Stimulated activated CD8-positive, alpha-beta memory T cell treated with anti-CD3 and anti-CD28 coated beads, Interleukin-4, amount 100 ng/mL, for 1 hour (primary cell): ENCODE measurements at places on chromosomes 5 and 9.

DNA sequence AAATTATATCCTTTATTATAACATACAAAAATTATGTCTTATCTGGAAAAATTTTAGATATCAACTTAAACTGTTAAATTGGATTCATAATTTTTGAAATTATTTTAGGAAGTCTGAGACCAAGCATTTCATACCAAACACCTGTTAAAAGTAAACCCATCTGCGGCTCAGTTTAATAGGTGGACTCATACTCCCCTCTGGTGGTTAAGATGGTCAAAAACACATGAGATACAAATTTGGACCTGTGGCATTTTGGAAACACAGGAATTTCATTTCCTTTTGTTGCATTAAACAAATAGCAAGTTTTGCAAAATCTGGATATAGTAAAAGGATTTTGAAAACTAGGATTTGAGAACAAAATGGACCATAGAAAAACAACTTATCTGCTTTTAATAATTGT, 53.7 kb downstream of the RGMB start:
- no peak for DNase-seq

- DNase-seq: no peak
Observed at GRCh38 chr5:180222056-180222455, 13.0 kb upstream of the RASGEF1C start.

DNA sequence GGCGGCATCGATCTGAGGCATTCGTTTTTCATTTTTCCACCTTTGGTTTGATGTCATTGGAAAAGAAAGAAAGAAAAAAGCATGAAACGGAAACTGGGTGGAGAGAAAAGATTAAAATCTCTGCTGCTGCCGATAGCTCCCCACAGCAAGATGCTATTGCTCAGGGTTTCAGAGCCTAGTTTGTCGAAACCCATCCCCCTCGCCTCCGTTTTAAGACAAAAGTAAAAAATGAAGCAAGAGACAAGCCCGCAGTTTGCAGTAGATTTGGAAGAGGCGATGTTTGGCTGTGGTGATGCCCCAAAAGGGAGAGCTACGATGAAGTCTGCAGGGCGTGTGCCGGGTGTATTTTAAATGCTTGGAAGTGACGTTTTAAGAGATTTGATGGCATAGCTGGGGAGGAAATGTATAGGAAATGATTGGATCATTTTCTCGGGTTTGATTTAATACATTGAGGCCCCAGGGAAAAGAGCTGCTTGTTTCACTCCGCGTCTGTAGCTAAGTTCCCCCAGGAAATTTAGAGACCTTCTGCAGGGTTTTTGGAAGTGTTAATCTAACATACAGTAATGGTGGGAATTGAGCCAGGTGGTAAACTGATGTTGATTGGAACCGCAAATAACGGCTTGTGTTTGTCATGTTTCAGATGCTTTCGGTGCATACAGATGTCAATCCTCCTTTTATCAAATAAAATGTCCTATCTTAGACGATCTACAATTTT, 909 bp downstream of the NDFIP1 start:
- DNase-seq: no peak

DNA sequence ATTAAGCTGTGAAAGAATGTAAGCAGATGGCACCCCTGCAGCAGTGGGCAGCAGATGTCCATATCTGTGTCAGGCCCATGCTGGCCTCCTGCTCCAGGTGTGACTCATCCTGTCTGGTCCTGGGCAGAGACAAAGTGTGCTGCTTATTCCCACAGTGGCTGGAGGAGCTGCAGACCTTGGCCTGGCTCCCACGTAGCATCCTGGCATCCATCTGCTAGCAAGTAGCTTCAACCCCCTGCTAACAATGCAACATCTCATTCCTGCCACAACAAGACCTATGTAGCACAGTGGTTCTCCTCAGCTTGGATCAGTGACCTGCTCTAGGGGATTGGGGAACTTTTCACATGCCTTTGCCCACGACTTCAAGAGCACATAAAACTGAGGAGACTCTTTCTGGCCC, 126.4 kb upstream of the SLC12A2 start:
- DNase-seq: no peak

DNA sequence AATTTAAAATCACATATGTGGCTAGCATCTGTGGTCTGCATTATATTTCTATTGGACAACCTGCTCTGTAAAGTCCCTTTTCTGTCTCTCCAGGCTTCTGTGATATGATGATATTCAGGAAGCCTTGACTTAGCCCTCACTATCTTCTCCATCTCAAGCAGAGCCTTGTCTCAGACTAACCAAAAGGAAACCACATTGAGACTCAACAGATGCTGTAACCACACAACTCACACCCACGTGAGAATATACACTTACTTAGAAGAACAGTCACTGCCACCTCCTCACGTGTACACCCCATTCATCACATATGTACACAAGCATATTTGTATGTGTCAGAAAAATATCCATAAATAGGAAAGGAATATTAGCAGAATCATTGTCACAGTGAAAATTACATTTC, 33.6 kb downstream of the HTR4 start:
- no peak for DNase-seq

DNA sequence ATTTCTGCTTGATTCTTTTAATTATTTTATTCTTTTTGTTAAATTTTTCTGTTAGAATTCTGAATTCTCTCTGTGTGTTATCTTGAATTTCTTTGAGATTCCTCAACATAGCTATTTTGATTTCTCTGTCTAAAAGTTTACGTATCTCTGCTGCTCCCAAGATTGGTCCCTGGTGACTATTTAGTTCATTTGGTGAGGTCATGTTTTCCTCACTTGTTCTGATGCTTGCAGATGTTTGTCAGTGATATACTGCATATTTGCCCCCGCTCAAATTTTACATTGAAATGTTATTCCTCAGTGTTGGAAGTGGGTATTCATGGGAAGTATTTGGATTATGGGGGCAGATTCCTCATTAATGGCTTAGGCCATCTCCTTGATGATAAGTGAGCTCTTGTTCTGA, 105.3 kb downstream of the PRDM9 start:
- no peak for DNase-seq

- no peak for DNase-seq
Observed at GRCh38 chr5:40308867-40309266, 370.8 kb upstream of the PTGER4 start.

DNA sequence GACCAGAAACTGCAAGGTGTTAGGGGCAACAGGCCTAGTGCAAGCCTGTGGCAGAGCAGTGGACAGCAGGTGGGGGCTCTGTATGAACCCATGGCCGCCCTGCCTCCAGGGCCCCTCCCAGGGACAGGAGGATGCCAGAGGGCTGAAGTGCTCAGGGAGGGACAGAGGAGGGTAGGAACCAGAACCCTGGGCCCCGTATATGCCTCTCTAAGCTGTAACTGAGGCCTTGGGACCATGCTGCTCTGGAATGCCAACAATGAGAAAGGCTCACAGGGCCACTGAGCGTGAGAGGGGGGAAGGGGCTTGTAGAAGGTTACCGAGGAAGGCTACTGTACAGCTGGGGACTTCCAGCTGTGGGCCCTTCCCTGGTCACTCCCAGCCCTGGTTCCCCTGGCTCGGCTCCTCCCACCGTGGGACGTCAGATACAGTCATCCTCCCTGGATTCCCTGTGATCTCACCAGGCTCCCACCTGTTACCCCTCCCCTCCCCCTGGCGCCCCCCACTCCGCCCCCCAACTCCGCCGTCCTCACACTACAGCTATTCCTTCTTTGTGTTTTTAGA, 21.1 kb downstream of the AQP7 start:
- no peak for DNase-seq

- no peak for DNase-seq
Observed at GRCh38 chr9:127181315-127181580, 58.8 kb upstream of the ANGPTL2 start.

- DNase-seq: no peak
Observed at GRCh38 chr9:121992571-121993212, 100.4 kb downstream of the TTLL11 start.

- DNase-seq: no peak
Observed at GRCh38 chr9:106535439-106535838, 327.5 kb upstream of the ZNF462 start.

- no peak for DNase-seq
Observed at GRCh38 chr9:31807574-31808256, 576.7 kb upstream of the ACO1 start.

- no peak for DNase-seq
Observed at GRCh38 chr5:78001197-78001596, 225.1 kb upstream of the TBCA start.

DNA sequence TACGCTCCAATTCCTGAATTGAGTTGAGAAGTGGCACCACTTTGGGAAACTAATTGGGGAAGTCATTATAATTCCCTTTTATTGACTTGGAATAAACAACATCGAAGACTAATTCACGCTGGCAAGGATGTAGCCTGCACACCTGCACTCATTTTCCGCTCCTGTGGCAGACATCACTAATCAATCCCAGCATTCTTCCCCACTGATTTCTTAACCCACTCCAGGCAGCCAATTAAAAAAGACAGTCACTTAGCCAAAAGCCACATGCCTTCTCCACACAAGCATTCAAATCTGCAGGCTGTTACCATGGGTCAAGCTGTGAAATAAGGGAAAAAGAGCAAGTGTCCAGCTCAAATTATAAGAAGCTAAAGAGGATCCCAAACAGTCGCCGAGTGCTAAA, 68.2 kb upstream of the HRH2 start:
- no peak for DNase-seq

- no peak for DNase-seq
Observed at GRCh38 chr5:67639313-67639712, 442.7 kb upstream of the CD180 start.

DNA sequence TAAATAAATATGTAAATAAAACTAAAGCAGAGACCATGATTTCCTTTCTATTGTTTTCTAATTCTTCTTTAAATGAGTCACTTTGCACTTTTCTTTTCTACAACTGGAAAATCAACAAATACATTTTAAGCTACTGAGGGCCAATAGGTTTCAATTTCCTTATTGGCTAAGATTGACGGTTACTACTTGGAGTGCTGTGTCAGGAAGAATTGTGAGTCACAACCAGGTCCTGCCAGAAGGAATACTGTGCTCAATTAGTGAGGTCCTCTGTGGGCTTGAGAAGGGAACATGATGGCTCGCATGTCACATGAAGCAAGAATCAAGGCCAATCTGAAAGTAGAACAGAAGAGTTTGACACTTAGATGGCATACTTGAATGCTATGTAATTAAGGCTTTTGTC, 110.8 kb downstream of the HMHB1 start:
- DNase-seq: no peak

GRCh38 chr9:111412280-111412679, 71.9 kb downstream of the ECPAS start:
- no peak for DNase-seq

GRCh38 chr5:174045470-174046025, at the start of gene NSG2:
Gene NSG2 (plus strand): TSS chr5:174045706. CDS start chr5:174046756, 1,050 bp downstream.
- DNase-seq: no peak

DNA sequence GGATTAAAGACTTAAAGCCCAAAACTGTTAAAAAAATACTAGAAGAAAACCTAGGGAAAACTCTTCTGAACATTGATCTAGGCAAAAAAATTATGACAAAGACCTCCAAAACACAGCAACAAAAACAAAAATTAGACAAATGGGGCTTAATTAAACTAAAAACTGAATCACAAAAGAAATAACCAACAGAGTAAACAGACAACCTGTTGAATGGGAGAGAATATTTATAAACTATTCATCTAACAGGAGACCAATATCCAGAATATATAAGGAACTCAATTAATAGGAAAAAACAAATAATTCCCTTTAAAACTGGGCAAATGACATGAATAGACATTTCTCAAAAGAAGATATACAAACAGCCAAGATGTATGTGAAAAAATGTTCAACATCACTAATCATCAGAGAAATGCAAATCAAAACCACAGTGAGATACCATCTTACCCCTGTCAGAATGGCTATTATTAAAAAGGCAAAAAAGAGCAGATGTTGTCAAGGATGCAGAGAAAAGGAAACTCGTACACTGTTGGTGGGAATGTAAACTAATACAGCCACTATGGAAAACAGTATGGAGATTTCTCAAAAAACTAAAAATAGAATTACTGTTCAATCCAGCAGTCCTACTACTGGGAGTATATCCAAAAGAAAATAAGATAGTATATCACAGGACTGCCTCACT, 50.2 kb upstream of the TLX3 start:
- no peak for DNase-seq

DNA sequence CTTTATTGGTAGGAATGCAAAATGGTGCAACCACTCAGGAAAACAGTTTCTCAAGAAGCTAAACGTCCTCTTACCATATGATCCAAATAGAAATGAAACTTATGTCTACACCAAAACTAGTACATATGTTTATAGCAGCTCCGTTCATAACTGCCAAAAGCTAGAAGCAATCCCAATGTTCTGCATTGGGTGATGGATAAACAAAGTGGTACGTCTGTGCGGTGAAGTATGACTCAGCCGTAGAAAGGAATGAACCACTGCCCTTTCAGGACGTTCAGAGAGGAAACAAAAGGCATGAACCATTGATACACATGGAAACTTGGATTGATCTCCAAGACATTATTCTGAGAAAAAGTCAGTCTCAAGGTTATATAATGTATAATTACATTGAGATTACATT, 27.6 kb downstream of the HNRNPH1 start:
- DNase-seq: no peak
